ENCODE measurements at places on chromosomes 3 and 15.

GRCh38 chr3:8596321-8597218 lies 48.0 kb downstream of the SSUH2 start:
- no peak for DNase-seq

DNA sequence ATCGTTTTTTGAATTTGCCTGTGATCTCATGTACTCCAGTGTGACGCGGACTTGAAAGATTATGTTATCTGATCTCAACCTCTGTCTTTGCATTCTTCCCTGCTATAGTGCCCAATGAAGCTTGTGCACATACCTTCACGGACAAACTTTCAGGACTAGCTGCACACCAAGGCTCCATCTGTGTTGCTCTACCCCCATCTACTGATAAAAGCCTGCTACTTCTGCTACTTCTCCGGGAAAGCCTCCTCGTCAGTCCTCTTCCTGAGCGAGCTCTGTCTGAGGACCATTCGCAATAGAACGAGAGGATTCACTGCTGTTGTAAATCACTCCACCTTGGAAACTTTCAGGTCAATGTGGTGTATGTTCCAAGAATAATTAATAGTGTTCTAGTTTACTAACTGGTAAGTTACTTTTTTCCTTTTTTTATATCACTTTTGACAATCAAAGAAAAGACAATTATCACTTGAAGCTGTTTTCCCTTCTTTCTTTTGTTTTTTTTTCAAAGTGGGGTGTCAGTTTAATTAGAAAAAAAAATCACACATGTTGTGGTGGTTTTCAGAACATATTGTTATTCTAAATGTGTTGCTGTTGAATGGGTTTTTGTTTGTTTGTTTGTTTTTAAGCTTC lies 217.6 kb downstream of the ARRDC4 start:
- DNase-seq: peak; percentile 89

GRCh38 chr15:99702895-99703602 lies 30.2 kb downstream of the LYSMD4 start:
- peak; percentile 34 for DNase-seq

GRCh38 chr3:142990721-142991120 lies 10.6 kb upstream of the U2SURP start:
- DNase-seq: no peak

DNA sequence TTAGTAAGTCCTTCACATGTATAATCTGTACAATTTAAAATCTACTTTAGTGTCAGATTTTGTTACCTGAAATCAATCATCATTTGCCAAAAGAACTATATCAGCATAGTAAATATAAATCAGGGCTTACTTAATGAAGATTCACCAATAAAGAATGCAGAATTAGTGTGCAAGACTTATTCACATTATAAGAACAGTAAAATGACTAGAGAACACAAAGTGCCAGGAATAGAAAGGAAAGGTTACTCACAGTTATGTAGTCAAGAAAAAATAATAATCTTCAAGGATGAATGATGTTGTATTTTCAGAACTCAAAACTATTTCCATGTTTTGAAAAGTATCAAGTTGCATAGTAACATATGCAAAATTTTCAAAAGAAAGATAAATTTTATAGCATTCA lies 891.9 kb downstream of the ROBO1 start:
- no peak for DNase-seq

DNA sequence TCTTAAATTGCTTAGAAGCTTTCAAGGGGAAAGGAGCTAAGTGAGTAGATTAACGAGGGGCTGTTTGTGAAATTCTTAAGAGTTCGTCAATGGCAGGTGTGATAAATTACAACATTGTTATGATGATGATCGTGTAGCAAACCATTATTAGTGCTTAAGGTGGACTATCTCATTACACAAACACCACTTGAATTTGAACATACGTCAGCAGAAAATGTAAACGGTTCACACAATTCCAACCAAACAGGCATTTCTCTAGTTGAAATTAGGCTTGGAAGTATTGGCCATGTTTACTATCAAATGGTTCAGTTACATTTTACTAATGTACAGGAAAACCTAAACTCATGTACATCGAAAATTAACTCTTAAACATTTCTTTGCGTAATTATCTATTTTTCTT lies 102.8 kb downstream of the PYDC2 start:
- DNase-seq: no peak

GRCh38 chr15:58472821-58473581 lies 41.2 kb downstream of the LIPC start:
- DNase-seq: peak; percentile 48

GRCh38 chr3:77772459-77772858 lies 732.6 kb downstream of the ROBO2 start:
- DNase-seq: no peak

GRCh38 chr3:188962253-188963247 lies 209.2 kb upstream of the TPRG1 start:
- no peak for DNase-seq

- no peak for DNase-seq
Measured at GRCh38 chr15:96285729-96286254, 44.7 kb upstream of the NR2F2 start.

DNA sequence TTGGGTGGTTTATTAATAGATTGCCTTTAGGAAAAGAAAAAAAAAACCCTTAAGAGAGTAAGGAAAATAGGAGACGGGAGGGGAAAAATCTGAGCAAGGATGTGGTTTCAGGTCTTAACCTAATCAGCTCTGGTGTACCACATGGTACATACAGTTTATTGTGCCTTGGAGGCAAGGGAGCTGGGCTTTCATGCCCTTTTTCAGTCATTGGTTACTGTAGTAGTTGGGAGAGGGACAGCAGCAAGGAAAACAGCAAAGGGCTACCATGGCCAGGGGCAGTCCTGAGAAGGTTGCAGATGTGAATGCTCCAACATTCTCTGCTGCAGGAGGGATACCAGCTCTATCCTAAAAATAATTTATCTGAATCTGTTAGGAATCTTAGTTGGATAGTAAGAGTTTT lies 5.9 kb downstream of the CMC1 start:
- DNase-seq: no peak

DNA sequence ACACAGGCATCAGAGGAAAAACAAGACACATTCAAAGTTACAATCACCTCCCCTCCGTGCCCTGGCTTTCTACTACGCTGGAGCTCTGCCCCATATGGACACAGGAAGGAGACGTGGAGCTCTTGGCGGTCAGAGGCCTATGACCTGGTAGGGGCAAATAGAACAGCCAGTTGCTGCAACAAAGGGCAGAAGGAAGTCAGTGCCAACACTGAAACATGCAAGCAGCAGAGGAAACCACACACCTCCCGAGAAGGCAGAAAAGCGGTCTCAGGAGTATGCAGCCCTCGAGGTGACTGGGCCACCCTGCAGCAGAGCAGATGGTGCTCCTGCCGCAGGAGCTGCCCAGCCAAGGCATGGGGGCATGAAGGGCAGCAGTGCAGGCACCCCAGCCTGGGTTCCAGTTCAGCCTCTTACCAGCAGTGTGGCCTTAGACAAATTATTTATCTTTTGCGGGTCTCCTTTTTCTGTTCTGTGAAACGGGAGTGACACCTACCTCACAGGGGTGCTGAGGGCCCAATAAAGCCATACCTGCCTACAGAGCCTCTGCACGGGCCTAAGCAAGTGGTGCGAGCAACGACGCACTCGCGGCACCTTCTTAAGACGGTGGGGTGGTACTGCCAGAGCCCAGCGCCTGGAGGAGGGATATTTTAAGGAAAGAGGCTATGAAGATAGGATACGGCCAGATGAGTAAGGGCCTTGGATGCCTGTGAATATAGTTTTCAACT lies 8.6 kb downstream of the ZXDC start:
- DNase-seq: no peak

GRCh38 chr3:47872916-47873315 lies 70.0 kb downstream of the DHX30 start:
- DNase-seq: no peak

GRCh38 chr3:36211652-36211999 lies 168.7 kb upstream of the STAC start:
- DNase-seq: no peak

GRCh38 chr15:30827625-30828303 lies 76.0 kb upstream of the FAN1 start:
- no peak for DNase-seq

- peak; percentile 14 for DNase-seq
Measured at GRCh38 chr3:40718209-40718608, 193.4 kb downstream of the ZNF621 start.

- DNase-seq: no peak
Measured at GRCh38 chr3:53016236-53016635, 29.6 kb downstream of the SFMBT1 start.

- peak; percentile 87 for DNase-seq
Measured at GRCh38 chr3:46378426-46378942, 7.7 kb downstream of the CCR5 start.

- no peak for DNase-seq
Measured at GRCh38 chr3:34998902-34999301, 640.4 kb upstream of the ARPP21 start.

DNA sequence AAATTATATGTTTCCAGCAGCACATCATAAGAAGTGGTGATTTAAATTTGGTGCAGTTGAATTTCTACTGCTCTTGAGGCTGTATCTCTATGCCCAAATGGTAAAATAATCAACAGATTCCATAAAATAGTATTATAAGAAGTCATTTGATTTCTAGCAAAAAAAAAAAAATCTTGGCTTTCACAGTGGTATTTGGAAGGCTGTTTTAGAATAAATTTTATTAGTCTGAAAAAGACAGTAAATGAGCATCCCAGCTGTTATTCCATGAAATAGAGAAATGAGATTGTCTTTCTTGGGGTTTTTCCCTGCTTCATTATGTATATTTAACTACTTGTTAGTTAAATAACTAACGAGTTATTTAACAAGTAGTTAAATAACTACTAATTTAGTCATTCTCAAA lies 156.0 kb upstream of the ABI3BP start:
- no peak for DNase-seq

DNA sequence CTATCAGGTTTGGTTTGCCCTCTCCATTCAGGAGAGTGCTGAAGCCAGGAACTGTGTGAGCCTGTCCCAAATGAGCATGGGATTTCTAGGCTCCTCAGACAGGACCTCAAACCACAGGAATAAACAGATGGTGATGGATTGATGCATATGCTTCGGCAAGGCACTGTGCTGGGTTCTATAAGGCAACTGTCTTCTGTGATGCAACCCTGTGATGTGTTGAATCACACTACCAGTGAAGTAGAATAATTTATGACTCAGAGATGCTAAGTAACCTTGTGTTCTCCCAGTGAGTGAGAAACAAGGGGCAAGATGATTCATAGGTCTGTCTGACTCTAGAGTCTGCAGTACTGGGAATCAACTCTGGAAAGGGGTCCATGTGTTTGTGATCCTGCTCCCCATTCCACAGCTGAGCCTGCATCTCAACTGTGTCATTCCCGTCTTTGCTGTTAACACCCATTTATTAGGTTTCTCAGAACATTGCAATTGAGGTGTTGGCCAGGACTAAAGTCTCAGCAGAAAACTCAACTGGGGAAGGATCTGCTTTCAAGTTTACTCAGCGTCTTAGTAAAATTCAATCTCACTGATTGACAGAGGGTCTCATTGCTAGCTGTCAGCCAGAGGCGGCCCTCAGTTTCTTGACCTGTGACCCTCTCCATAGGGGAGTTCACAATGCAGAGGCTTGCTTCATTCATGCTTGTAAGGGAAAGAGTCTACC lies 510.1 kb upstream of the CFAP20DC start:
- peak; percentile 11 for DNase-seq

DNA sequence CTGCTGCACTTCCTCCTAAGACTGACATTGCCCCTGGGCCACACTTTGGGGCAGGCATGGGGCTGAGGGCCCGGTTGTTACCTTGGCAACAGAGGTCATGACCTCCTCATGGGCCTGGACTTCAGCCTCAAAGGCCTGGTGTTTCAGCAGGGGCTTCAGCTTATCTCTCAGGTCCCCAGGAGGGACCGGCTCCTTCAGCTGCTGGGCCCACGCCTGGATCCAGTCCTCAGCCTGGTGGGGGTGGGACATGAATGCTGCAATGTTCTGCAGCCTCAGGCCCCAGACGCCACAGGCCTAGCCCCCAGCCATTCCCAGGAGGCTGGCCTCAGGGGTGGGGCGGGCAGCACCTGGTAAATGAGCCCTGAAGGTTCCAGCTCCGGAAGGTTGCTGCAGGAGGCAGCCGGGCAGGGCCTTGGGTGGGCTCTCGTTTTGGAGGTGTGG lies 27.6 kb downstream of the SPTBN5 start:
- no peak for DNase-seq

GRCh38 chr3:112407214-112407887 lies 74.4 kb downstream of the CD200 start:
- DNase-seq: no peak

DNA sequence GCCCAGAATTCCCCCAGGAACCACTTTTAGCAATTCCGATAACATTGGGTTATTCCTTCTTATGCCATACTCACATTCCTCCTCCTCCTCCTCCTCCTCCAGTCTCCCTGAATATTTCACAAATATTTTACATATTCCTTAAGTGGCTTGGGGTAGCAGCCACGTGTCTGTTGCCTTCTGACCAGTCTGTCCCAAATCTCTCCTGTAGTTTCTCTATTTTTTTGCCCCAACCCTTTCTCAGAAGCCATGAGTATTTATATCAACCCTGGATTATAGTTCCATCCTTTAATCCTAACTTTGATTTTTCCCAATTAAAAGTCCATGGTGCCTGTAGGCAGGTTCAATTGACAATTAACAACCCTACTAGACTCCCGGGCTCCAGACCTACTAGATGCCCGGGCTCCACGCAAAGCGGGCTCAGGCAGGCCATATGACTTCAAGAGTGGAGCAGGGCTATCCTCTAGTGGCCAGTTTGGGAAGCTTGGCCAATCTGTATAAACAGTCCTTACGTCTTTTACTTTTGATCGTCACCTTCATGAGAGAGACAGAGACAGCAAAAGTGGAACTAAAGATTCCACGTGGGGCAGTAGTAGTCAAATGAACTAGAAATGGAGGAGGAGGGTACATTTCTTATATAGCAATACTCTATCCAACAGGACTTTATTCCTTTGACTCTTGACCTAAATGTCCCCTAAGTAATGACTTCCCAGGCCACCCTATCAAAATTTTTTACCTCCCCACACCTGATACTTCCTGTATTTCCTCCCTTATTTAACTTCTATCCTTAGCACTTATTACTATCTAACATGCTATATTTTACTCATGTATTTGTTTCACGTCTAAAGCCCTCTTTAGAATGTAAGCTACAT lies 69.7 kb downstream of the USF3 start:
- peak; percentile 90 for DNase-seq

- no peak for DNase-seq
Measured at GRCh38 chr15:64836023-64836536, 5.6 kb upstream of the PLEKHO2 start.

GRCh38 chr3:185912512-185912911 lies 25.3 kb downstream of the TRA2B start:
- no peak for DNase-seq

- DNase-seq: no peak
Measured at GRCh38 chr3:39972508-39972907, 163.1 kb downstream of the MYRIP start.

DNA sequence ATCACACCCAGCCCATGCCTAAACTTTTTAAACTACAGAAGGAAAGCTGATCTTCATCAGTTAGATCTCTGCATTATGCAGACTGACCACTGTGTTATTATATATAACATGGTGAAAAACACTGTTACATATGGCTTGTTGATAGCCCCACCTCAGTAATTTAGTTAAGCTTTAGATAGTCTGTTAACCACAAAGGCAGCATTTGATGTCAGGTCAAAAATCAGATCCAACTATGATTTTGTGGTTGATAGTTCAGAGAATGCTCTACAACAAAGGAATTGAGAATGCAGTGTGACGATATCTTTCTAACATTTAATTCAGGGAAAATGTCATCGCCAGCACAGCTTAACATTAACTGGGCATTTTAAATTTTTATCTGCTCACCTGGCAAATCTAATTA lies 37.7 kb upstream of the LMOD3 start:
- no peak for DNase-seq
